ENCODE measurements at places on chromosomes 2 and 18.

DNA sequence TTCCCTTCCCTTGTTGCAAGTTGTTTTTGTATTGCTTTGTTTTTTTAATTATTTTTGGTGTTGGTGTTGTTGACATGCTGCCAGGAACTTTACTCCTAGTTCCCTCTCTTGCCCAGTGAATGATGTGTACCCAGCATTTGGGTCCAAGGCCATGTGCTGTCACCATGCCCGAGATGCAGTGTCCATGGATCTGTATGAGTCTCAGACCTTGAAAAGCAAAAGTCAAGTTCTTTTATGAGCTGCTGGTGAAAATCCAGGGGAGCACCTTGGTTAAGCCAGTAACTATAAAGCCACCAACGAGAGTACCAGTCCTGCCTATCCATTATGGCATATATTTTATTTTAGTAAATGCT lies 236.4 kb downstream of the BCL11A start:
- DNase-seq, result no peak

DNA sequence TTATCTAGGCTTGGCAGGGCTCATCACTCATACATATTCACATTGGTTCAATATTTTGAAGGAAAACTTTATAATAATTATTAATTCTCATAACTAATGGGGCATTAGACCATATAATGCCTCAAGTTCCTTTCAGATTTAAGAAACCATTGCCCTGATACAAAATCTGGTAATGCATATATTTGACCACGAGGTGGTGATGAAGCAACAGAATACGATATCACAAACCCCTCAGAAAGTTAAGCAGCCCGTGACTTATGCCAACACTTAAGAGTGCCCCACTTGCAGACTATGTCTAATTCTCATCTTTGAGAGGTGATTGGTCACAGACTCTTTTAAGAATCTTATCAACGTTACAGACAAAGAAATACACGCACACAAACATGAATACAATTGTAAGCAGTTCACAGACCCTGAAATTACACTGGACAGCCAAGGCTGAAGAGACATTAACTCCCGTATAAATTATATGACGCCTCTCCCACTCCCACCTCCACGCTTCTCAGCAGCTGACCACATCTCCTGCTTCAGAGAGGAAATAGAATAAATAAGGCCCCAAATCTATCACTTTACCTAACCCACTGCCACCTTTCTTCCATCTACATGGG lies 20.7 kb upstream of the DNAH6 start:
- DNase-seq, result peak; percentile 18

GRCh38 chr2:118698564-118698963 lies 148.9 kb downstream of the EN1 start:
- DNase-seq, result no peak

DNA sequence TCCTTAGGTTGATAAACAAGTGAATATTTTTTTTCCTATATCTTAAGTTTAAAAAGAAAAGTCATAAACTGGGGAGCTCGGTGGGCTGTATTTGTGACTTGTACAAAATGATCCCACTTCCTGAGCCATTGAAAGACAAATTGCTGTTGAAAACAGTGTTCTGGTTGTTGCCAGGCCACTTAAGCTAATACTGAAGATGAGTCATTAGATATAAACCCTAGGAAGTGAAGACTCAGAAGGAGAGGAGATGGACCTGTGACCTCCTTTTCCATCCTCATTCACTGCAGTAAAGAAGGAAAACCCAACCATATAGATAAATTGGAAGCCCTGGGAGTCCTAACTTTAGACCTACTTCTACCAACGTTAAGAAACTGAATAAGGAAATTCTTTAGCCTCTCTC lies 46.2 kb upstream of the SERPINE2 start:
- DNase-seq, result no peak

GRCh38 chr2:27421660-27422250 lies 6.7 kb upstream of the NRBP1 start:
- DNase-seq, result no peak

DNA sequence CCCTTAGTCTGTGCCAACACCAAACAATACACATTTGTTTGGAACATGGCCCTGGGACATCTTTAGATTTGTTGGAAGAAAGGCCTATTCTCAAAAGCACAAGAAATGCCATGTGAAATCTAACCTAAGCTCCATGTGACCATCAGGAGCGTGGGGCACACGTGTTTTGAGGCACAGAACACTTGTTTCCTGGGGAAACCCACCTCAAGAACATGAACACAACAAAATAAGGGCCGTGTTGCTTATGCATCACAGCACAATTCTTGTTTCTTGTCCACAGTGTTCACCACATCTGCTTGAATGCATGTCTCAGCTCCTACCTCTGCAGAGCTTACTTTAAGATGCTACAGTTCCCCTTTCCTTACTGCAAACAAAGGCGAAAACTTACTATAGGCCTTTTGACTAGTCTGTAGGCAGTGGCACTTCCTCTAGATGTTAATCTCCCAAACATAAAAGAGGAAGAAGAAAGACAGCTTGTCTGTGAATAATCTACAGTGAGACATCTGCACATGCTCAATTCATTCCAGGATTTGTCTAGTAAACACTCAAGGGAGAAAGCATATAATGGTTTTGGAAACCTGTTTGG lies 165.0 kb downstream of the ANKRD44 start:
- no peak for DNase-seq

All from activated CD4-positive, alpha-beta T cell treated with anti-CD3 and anti-CD28 coated beads for 48 hours (primary cell).